Activated T-cell treated with anti-CD3 and anti-CD28 coated beads, Interleukin-2, amount 50 U/mL, for 72 hours (primary cell): ENCODE measurements at places on chromosomes 3 and 15. TPM values are rescaled to one million over a fixed set of nuclear protein-coding genes. Genes with fewer than 3 reads are reported as not detected.

CYP1A2 gene
- total RNA-seq, result not detected

TRPM1 gene
- total RNA-seq, result not detected

ETV5 gene
- 2.9 TPM for total RNA-seq

DNA sequence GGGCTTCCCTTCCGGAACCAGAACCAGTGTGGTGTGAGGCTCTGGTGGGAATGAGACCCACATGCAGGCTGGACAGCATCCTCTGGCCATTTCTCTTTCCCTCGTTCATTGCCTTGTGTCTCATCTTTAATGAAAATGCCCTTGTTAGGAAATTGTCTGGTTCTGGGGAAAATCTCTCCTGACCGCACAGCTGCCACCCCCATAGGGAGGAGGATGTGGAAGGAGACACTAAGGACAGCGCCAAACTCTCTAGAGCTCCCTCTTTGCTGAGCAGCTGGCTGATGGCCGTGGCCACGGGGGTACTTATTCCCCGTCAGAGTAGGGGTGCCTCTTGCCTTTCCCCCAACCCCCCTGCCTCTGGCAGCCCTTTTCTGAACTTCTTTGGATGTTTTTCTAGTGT, 297.6 kb upstream of the C2CD4B start:
- H3K4me3 ChIP-seq, result no peak overlapping the region
- no peak for DNase-seq
- no peaks in the 10 kb centered on the region for H3K36me3 ChIP-seq
- H3K27ac ChIP-seq, result no peak overlapping the region
- H3K4me1 ChIP-seq, result no peaks in the 10 kb centered on the region

- no peak for DNase-seq
- no peak overlapping the region for H3K27ac ChIP-seq
- H3K4me1 ChIP-seq, result peaks cover 4% of the 10 kb centered on the region
- H3K4me3 ChIP-seq, result no peak overlapping the region
- H3K27me3 ChIP-seq, result no peaks in the 10 kb centered on the region
These were observed 103.8 kb upstream of the CHRM5 start for GRCh38 chr15:33864360-33865075.

DNA sequence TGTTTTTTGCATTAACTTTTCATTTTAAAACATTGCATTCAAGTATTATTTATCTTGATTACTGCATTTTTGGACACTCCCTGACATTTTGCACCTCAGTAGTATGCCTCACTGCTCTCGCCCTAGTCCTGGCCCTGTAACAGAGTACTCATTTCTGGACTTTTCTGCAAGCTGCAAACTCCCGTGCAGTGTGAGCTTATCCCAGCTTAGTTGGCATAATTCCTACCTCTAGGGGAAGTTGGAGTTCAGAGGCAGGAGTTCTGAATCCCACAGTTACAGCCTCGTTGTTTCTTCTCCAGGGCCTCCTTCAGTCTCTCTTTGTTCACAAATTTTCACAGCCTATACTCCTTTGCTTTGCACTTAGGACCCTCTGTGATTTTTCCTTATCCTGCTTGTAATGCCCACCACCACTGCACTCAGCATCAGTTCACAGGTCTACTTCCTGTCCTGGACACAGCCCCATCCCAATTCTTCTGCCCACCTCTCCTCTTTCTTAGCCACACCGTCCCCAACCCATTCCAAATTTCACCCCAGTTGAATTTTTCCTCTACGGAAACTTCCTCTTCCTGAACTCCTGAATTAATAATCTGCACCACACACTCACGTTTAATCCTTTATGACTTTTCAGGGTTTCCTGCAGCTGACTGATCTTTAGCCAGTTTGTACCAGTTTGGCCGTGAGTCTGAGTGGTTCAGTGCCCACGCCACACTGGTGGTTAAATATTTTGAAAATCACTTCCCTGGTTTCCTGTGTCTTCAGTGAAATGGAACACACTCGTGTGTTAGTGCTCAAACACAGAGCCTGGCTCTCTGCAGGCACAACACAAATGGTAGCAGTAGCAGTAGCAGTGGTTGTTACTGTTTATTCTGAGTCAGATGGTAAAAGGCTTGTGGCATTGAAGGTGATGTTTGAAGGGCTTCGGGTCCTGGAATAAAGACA, 6.3 kb upstream of the CTSH start:
- DNase-seq, result no peak
- H3K36me3 ChIP-seq, result no peaks in the 10 kb centered on the region
- no peak overlapping the region for H3K4me3 ChIP-seq
- H3K27ac ChIP-seq, result no peak overlapping the region
- H3K27me3 ChIP-seq, result peaks cover 13% of the 10 kb centered on the region
- H3K4me1 ChIP-seq, result peaks cover 8% of the 10 kb centered on the region
